ENCODE measurements at places on chromosomes 12 and 14.

DNA sequence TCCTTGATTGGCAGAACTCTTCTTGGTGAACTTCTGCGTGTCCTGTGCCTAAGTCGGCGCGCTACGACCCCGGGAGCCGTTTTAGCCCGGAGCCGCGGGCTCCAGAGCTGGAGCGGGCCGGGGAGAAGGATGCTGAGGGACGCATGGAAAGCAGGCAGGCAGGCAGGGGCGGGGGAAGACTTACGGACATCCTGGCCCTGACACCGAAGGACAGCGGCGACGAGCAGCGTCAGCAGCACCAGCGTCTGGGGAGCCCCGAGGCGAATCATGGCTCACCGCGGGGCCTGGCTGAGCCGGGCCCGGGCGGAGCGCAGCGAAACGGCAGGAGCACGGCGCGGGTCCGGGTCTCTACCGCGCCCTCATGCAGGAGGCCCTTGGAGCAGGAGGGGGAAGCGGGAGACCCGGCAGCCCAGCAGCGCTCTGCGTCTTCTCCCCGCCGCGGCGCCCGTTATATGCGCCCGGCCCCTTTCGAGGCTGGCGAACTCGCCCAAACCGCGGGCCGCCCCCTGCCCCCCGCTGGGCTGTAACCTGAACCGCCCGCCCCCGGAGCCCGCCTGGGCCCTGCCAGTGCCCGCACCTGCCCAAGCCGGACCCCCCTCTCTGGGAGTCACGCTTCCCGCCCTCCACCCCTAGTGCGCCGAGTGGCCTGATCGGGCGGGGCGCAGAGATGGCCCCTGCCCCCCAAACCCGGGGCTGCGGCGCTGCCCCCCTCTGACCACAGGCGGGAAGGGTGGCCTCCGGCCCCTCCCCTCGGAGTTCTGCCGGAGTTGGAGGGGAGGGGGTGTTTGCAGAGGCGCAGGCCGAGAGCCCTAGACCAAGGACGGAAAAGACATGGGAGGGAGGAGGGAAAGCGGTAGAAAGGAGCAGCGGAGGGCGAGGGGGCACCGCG, at the start of gene COL2A1:
COL2A1 (minus strand) TSS at position 424 of the 889 bp plus-strand sequence; CDS start at position 269, 155 bp downstream.
- no peak for DNase-seq

DNA sequence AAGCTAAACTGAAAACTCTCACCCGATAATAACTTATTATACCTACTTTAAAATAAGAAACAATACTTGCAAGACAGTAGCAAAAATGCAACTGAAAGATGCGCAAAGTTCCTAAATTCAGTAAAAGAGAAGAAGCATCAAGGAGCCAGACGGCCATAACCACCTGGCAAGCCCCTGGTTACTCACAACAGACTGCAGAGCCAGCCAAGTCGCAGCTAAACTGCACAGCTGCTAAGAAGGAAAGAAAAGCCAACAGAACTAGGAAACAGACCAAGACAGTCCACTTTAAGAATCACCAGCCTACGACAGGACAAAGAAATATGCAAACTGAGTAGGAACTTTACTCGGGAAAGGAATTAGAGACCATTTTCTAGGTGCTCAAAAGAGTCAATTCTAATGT, 127.9 kb downstream of the TMTC1 start:
- DNase-seq, result no peak

DNA sequence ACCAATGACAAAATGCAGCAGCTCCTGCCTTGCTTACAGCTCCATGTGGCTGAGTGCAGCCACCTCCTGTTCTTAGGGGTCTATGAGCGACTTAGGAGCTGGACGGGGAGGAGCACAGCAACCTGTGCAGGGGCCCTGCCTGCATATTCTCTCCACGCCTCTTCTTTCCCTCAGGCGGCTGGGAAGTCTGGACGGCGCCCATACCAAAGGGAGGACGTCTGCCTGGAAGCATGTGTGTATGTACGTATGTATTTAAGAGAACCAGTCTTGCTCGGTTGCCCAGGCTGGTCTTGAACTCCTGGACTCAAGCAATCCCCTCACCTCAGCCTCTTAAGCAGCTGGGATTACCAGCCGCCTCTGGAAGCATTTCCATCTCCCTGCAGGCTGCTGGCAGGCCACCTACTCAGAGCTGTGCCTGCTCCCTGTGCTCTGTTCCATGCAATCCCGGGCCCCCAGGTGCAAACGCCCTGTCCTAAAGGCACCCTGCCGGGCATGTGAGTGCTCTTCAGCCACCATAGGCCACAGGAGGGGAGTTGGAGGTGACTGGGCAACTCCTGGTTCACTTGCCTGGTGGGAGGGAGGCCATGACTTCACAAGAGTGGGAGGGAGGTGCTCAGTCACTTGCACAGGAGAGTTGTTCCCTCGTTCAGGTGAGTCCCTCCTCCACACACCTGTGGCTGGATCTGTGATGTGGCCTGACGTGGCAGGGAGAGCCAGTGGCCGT, 44.3 kb downstream of the KCNA5 start:
- DNase-seq, result no peak

- DNase-seq, result no peak
These were observed 20.3 kb upstream of the HSPB8 start for GRCh38 chr12:119158402-119158801.

GRCh38 chr12:22573181-22573580, 28.8 kb upstream of the C2CD5 start:
- no peak for DNase-seq

DNA sequence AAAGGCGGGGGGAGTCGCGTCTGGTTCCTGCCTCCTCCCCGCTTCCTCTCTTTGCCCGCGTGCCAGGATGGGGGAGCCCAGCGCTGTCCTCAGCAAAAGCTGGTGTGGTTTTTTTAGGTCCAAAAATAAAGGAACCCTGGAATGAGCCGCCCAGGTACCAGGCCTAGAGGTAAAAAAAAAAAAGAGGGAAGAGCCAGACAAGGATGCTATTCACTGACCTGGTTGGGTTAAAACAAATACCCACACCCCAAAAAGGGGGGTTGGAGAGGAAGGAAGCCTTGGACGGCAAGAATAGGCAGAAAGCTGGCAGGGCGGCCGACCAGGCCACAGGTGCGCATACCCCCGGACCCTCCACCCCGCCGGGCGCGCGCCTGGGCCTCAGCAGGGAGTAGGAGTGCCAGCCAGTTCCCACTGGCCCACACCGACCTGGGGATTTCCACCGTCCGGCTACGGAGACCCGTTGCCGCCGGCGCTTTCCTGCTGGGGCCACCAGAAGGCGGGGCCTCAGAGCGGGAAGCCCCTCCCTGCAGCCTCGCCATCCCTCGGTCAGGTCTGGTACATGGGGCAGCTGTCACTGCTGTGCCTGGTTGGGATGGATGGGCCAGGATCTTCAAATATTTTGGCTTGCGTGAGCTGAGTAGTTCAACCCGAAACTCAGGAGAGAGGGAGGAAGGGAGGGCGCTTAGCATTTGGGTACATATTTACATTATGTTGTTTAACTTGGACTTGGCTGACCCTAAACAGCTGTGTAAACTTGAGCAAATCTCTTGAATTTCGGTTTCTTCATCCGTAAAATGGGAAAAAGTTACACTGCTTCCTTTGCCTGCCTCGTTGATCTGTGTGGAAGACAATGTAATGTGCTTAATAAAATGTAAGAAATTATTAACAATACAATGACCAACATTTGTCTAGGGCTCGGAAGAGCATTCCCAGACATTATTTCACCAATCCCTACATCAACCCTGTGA, 5.4 kb upstream of the IRF2BPL start:
- peak; percentile 91 for DNase-seq

GRCh38 chr14:70139384-70139783, 49.4 kb downstream of the SLC8A3 start:
- no peak for DNase-seq

DNA sequence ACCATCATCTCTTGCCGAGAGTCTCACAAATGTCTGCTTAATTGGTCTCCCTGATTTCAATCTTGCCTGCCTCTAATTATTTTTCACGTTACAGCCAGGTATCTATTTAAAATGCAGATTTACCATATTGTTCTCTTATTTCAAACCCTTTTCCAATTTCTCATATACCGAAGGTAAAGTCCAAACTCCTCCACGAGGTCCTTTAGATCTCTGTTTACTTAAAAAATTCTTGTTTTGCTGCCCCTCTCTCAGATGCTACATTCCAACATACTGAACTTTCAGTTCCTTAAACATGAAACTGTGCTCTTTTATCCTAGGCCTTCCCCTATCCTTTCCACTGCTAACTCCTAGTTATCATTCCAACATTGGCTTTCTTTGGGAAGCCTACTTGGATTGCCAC, 363.9 kb downstream of the CEP128 start:
- DNase-seq, result no peak

- no peak for DNase-seq
These were observed 392.0 kb downstream of the FUT8 start for GRCh38 chr14:65804439-65805112.

DNA sequence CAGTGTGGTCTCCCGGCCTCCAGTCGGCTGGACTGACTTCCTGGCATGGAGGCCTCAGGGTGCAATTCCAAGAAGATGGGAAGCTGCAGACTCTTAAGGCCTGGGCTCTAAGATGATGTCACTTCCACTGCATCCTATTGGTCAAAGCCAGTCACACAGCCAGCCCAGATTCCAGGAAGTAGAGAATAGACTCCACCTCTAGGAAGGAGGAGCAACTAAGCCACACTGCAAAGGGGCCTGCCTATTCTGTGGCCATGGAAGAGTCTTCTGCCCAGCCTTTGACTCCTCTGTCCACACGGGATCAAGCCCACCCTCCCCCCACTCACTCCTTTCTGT, 103.9 kb upstream of the RFLNA start:
- DNase-seq, result peak; percentile 5

DNA sequence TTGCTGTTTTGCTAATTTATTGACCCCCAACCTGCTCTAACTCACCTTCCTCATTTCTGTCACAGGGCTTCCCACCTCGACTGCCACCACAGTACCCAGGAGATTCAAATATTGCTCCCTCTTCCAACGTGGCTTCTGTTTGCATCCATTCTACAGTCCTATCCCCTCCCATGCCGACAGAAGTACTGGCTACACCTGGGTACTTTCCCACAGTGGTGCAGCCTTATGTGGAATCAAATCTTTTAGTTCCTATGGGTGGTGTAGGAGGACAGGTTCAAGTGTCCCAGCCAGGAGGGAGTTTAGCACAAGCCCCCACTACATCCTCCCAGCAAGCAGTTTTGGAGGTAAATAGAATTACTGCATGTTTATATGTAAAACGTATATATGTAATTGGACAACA, 68.8 kb downstream of the RAD52 start:
- no peak for DNase-seq

DNA sequence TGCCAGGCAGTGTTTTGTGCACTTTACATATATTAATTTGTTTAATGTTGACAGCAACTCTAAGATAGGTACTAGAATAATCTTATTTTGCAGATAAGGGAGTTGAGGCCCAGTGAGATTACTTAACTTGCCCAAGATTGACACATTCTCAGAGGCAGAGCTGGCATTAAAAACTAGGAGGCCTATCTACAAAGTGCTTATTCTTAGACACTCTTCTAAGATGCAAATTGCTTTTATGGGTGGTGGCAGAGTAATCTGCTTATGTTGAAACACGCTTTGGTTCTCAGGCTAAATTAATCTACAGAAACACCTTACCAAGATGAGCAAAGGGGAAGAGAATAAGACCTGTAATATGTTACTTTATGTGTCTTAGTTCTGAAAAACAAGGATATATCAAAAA, 7.2 kb downstream of the MGP start:
- DNase-seq, result no peak

GRCh38 chr12:112307317-112308011, 74.8 kb downstream of the HECTD4 start:
- no peak for DNase-seq

- no peak for DNase-seq
These were observed 34.5 kb downstream of the PLCZ1 start for GRCh38 chr12:18703321-18703720.

DNA sequence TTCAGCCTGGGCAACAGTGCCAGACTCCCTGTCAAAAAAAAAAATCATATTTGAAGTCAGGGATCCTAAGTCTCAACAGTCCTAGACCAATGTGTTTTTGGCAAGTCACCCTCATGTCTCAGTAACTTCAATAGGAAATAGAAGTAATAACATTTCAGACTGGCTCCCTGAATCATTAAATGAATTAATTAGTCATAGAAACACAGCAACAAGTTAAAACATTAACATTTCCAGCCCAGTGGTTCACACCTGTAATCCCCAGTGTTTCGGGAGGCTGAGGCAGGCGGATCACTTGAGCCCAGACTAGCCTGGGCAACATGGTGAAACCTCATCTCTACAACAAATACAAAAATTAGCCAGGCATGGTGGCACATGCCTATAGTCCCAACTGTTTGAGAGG, 125.2 kb downstream of the GTF2A1 start:
- DNase-seq, result no peak

GRCh38 chr14:64727551-64728071, 23.4 kb downstream of the PLEKHG3 start:
- DNase-seq, result no peak

DNA sequence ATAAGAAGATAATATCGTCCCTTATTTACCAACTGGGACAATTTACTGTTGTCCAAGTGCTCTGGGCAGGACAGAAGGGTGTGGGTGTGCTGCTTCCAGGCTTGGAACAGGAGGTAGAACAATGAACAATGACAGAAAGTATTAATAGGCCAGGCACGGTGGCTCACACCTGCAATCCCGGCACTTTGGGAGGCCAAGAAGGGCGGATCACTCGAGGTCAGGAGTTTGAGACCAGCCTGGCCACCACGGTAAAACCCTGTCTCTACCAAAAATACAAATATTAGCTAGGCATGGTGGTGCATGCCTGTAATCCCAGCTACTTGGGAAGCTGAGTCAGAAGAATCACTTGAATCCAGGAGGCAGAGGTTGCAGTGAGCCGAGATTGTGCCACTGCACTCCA, 2.5 kb downstream of the IFI27 start:
- no peak for DNase-seq

- no peak for DNase-seq
These were observed 336.4 kb upstream of the NAV3 start for GRCh38 chr12:77494296-77494695.

DNA sequence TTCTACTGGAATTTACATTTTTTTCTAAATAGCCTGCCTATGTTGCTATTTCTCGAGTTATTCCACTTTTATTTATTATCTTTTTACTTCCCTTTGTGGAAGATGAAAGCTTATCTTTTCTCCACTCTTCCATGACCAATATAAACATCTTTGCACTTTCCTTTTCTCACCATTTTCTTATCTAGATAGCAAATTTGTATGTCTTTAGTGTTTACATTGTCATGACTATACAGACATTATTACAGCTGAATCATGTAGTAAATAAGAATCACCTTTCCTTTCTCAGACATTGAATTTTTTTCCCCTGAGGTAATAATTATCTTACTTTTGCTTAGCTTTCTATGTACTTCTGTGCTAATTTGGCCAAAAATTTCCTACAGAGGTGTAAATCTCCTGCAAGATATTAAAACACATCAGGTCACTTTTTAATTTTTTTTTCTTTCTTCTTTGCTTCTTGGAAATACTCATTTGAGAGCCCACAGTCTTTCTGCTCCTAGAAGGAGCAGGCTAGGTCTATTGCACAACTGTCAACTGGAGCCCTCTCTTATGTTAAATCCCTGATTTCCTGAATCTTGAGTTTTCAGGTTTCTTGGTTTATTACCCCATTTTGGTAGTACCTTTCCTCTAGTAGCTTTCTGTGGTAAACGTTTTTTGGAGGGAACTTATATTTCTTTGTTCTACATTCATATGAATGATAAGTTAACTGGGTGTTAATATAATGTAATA, 109.0 kb upstream of the ATP2B1 start:
- no peak for DNase-seq

All from activated naive CD4-positive, alpha-beta T cell treated with anti-CD3 and anti-CD28 coated beads, Interleukin-2, amount 50 U/mL, for 72 hours (primary cell).